ENCODE measurements at places on chromosomes 11 and 22.
A peak's percentile ranks its signal among the peaks of the same experiment; 100 is the strongest.

DNA sequence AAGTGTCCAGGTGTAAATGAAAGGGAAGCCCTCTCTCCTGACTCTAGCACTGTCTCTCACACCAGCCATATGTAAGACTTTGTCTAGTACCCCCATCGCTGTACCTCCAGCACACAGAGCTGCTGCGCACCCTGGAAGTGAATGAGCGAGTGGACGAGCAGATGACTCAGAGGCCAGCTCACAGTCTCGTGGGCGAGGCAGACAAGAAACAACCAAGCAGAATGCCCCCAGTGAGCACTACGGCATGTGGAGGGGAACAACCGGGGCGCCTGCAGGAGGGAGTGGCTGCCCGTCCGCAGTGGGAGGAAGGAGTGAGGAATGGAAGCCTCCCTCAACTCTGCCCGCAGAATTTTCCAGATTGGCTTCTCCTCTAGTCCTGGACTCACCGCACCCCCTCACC lies 46.4 kb downstream of the MCM5 start:
- DNase-seq: peak; percentile 77

DNA sequence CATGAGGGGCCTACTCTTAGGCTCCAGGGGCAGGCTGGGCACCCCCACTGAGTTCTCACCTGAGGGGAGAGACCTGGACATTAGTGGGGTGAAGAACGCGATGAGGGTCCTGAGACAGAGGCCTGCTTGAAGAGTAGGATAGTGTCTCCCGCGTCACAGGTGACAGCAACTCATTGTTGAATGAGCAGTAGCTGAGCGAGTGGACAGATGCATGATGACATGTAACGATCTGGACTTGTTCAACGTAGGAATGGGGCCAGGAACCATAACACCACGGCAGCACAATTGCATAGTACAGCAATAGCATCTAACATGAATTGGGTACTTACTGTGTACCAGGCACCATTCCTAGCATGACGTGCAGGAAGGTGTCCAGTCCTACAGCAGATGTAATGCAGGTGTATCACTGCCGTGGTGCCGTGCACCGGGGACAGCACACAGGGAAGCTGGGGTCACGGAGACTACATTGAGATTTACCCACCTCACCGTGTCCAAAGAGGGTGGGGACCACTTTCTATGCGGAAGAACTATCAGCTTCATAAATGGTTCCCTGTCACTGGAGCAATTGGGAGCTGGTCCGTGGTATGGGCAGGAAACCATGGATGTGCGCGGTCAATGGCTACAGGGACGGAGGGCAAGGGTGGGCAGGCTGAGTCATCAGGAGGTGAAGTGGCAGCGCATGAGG lies 1019.1 kb downstream of the TBC1D22A start:
- DNase-seq: no peak

- no peak for DNase-seq
Observed at GRCh38 chr11:128361451-128362020, 225.8 kb downstream of the ETS1 start.

DNA sequence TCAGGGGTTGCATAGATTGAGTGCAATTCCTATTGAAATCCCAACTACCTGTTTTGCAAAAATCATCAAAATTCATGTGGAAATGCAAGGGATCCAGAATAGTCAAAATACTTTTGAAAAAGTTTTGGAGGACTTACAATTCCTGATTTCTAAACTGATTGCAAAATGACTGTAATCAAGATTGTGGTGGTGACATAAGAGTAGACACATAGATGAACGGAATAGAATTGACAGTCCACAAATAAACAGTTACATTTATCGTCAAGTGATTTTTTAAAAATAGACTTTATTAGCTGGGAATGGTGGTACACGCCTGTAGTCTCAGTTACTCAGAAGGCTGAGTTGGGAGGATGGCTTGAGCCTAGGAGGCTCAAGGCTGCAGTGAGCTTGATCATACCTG lies 2.6 kb upstream of the SLC7A4 start:
- DNase-seq: no peak

- no peak for DNase-seq
Observed at GRCh38 chr22:40432625-40433024, 62.2 kb downstream of the SGSM3 start.

All from RCC 7860 (cell line).